ENCODE measurements at places on chromosomes 5 and 9.

GRCh38 chr5:138927979-138928378, 52.8 kb upstream of the LRRTM2 start:
- DNase-seq = no peak

DNA sequence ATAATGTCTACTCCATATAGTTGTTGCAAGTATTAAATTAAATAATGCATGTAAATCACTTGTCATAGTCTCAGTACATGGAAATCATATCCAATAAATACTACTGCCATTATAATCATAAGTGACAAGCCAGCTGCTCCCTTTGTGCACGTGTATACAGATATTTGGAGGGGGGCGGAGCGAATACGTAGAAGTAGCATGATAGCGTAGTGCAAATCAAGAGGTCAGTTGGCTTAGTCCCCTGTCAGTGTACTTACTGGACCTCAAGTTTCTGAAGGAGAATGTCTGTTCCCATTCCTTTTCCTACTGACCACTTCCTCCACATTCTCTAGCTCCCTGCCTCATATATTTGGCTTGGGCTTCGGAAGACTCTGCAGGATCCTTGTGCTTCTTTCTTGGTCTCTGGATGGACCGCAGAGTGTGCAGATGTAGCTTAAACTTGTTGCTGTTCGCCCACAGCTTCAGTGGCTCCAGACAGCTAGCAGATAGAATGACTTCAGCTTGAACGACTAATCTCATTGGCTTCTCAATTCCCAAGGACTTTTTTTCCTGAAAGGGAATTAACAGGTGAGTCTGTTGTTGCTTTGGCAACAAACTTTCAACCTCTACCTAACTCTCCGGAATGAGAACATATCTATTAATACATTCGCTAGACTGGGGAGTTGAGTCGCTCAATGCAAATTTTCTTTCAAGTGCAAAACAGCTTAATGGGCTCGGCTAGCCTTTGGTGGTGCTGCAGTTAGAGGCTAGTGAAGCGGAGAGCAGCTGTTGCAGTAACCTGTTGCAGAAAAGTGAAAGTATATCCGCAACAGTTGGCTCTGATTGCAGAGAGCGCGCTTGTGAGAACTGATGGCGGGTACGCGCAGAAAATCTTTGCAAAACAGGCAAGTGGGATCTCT, at the start of gene PCDHB1:
TSS of gene PCDHB1 (plus strand) at position 753 of the 899 bp plus-strand sequence. CDS start at position 850, 97 bp downstream.
- no peak for DNase-seq

GRCh38 chr5:113223831-113224604, 210.8 kb downstream of the TSSK1B start:
- no peak for DNase-seq

DNA sequence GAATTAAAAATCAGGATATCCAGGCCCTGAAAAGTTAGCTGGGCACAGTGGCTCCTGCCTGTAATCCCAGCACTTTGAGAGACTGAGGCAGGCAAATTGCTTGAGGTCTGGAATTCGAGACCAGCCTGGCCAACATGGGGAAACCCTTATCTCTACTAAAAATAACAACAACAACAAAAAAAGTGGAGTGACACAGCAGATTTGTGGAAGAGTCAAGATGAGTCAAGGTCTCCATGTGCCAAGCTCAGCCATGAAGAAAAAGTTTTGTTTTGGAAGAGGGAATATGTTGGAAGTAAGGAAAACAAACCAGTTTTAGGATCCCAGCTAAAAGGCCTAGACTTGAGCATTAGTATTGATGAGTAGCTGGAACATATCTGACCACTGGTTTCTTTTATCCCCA, 14.7 kb downstream of the LRRC70 start:
- no peak for DNase-seq

GRCh38 chr5:78916044-78916443, 69.1 kb downstream of the ARSB start:
- no peak for DNase-seq

GRCh38 chr5:54981928-54982327, 3.5 kb downstream of the ESM1 start:
- DNase-seq = no peak

DNA sequence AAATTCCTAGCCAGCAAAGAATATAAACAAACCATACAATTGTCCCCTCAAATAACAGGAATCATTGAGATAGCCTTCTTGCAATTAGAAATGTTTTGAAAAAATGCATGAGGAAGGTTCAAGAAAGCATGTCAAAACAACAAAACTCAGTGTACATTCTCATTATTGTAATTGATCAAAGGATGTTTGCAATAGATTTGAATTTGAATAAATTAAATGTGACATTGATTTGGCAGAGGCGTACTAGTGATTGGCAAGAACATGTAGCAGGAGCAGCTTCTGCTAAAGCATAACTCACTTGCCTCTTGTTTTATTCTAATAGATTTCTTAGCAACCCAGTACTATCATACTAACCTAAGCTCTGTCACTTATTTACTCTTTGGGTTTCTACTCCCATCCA, 19.9 kb downstream of the SMIM15 start:
- no peak for DNase-seq

DNA sequence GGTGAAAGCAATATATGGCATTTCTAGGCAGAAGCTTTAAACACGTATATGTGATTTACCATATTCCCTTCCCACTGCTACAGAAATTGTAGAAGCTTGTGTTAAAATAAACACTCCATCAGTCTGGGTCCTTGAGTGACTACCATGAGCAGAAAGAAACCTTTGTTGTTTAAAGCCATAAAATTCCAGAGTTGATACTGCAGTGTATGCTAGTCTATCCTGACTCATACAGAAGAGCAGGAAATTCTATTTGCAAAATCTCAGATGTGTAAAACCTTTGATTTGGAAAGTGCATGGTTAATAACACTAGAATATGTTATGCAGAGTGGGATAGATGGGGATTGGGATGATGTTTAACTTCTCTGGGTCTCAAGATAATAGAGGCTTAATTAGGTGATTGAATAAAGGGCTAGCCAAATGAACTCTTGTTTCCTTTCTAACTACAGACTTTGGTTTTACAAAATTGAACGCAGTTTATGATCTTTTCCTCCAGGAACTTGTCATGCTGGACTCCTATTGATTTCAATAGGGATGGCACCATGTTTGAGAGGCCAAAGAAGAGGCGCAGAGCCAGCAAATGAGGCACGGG, 282.7 kb upstream of the VLDLR start:
- DNase-seq = no peak

DNA sequence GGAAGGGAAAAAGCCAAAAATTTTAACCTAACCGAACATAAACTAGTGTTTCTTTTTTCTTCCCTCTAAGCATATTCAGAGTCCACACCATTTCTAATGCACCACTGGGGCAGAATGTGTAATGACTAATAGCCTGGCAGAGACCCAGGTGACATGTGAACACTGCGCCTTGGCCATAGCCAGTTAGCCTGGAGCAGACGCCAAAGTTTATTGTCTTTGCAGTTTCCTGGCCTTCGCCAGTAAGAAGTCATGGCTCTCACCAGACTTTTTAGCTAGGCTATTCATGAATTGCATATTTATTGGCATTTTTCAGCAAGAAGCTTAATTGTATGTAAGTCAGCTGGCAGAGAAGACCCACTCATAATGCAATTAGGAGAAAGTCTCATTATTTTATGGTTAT, 182.8 kb upstream of the SLC27A6 start:
- DNase-seq = no peak

- no peak for DNase-seq
These were observed 445.0 kb upstream of the SMC2 start for GRCh38 chr9:103649086-103649485.

DNA sequence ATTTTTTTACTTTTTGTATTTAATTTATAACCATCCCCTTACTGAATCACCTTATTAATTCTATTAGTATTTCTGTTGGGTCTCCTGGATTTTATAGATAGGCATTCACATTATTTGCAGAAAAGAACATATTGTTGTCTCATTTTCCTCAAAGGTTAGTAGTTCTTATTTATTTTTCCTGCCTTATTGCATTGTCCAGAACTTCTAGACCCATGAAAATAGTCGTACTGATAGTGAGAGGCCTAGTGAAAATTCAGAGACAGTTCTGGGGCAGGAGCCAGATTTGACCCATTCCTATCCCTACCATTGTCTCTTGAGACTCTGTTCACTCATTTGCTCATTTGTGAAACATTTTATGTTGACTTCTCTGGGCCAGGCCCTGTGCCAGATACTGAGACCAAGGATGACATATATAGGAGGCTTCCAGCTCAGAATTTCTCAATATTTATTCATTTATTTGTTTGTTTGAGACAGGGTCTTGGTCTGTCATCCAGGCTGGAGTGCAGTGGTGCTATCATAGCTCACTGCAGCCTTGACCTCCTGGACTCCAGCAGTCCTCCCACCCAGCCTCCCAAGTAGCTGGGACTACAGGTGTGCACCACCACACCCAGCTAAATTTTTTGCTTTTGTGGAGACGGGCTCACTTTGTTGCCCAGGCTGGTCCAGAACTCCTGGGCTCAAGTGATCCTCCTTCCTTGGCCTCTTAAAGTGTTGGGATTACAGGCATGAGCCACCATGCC, 34.7 kb downstream of the COL27A1 start:
- no peak for DNase-seq

- no peak for DNase-seq
These were observed 110.0 kb downstream of the PAM start for GRCh38 chr5:102865171-102865509.

DNA sequence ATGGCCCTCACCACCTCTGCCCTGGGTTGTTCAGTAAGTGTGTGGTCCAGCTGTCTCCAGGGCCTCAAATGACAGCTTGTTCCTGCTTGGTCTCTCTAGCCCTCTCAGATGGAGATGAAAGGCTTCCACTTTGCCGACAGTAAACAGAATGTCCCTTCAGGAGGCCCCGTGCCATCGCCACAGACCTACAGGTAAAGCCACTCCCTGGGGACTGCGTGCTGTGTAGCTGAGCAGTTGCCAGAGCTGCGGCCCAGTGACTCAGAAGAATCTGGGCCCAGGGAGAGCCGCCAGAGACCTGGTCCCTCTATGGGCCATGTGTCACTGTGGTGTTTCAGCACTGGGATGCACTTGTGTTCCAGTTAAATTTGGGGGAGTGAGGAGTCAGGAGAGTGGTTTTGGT, 10.6 kb upstream of the POMT1 start:
- DNase-seq = no peak

GRCh38 chr5:16456103-16456832, 9.3 kb downstream of the ZNF622 start:
- no peak for DNase-seq

DNA sequence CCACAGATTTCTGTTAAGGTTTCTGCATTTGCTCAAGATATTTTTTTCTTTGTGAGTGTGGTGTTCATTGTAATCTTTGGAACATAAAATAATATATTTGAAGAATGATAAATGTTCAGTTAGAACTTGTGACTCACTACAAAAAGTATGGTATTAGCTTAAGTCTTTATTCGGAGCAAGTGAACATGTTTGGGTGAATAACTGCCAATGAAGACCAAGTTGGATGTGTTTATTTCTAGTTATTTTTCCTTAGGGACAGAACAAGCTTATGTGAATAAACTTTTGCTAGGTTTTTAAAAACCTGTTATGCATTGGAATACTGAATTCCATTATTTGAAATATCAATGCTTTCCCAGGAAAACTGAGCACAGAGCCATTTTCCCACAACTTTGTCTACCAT, 418.6 kb downstream of the SLCO4C1 start:
- no peak for DNase-seq

GRCh38 chr5:140103154-140103553, 10.8 kb upstream of the PURA start:
- DNase-seq = no peak

GRCh38 chr5:142722896-142723295, 37.0 kb upstream of the FGF1 start:
- DNase-seq = no peak

- no peak for DNase-seq
These were observed 37.4 kb upstream of the SLC44A1 start for GRCh38 chr9:105206821-105207699.

DNA sequence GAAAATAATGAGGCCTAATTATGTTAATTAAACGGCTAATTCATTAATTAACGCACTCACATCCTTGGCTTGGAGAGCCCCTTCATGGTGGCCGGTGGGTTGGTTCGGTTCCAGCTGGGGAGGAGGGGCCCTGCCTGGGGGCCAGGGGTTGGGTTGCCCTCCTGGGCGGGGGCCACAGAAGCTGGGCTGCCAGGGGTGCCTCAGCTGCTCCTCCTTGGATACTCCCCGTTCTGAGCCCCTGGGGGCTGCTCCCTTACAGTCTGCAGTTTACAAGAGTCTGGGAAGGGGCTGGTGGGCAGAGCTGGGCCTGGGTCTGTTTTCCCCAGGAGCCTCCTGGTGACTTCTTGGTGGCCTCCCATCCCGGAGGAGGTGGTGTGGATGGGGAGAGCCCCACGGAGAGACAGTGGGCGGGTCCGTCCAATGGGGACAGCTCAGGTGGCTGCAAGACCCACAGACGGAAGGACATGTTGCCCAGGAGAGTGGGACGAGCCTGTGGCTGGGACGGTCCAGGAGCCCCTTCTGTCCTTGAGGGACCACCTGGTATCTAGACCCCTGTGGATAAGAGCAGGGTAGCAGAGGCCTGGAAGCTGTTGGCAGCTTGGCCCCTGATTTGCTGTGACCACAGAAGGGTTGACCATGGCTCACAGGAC, 277.5 kb downstream of the PBX3 start:
- no peak for DNase-seq

DNA sequence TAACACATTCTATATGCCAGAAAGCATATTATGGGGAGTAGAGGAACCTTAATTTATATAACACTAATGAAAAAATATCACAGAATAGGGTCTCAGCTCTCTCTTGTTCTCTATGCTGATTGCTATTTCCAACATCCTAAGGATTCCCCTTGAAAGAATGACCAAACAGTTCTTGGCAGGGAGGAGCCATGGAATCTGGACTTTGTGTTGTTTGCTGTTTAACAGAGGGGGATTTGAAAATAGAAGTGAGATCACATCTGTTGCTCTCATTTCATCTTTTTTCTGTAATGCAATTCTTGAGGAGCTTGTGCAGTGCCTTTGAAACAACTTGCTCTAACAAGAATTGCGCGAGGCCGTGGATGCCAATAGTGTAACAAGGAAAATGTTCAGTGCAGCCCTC, 755.3 kb downstream of the TLE1 start:
- DNase-seq = no peak

DNA sequence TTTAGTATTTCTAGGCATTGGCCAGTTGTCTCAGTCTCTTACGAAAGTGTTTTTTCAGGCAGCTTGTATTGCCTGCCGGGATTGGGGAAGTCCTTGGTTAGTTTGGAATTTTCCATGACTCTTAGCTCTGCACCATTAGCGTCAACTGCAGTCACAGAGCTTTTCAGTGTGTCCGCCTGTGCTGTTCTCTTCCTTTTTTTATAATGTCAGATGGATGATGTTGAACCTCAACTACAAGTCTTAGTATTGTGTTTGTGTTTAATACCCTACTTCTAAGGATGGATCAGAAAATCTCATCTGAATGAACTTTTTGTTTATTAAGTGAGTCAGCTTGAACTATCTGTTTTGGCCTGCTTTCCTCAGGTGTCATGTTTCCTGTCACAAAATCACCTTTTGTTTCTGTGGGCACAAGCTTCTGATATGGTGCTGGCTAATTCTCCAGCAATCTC, 33.1 kb downstream of the ATP6V0E1 start:
- DNase-seq = no peak

DNA sequence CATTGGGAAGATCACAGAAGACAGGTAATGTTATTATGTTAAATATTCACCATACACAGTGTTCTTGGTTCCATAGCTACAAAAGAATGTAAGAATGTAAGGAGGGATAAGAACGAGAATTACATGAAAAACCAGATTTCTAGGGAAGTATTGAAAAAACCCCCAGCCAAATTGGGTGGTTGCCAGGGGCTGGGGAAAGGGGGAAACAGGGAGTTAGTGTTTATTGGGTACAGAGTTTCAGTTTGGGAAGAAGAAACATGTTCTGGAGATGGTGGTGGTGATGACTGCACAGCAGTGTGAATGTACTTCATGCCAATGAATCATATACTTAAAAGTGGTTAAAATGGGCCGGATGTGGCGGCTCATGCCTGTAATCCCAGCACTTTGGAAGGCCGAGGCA, 40.3 kb downstream of the GLRX start:
- DNase-seq = no peak

GRCh38 chr9:26261503-26262330, 583.5 kb upstream of the TUSC1 start:
- peak; percentile 8 for DNase-seq

Data from Caco-2 (cell line).